ENCODE measurements at places on chromosomes 11 and 22.

DNA sequence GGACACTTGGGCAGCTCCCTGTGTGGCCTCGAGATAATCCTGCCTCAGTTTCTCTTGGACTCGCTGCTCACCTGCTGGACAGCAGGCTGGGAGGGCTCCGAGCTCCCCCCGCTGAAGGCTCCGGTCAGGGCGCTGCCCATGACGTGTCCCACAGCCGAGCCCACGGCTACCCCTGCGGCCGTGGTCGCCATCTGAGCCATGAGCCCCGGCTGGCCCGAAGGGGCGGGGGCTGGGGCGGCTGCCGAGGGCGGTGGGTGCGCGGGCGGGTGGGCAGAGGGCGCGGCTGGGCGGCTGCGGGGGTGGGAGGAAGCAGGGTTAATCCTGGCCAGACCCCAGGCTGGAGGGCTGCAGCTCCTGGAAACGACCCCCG, 484 bp downstream of the CHCHD10 start:
- no peak for DNase-seq

DNA sequence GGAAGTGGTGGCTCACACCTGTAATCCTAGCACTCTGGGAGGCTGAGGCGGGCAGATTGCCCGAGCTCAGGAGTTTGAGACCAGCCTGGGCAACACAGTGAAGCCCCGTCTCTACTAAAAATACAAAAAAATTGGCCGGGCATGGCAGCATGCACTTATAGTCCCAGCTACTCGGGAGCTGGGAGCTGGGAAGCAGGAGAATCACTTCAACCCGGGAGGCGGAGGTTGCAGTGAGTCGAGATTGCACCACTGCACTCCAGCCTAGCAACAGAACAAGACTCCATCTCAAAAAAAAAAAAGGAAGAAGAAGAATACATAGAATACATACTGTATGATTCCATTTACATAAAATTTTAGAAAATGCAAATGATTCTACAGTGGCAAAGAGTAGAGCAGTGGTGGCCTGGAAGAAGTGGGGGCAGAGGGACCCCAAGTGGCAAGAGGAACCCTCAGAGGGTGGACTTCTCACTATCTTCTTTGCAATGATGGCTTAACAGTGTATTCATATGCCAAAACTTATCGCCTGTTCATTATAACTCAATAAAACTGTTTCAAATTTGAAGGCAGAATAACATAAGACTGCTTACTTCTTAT, 22.0 kb downstream of the PACSIN2 start:
- no peak for DNase-seq

- no peak for DNase-seq
These were observed 6.9 kb downstream of the SHISAL1 start for GRCh38 chr22:44305888-44306287.

- DNase-seq, result no peak
These were observed 129.3 kb downstream of the FBXO7 start for GRCh38 chr22:32603651-32604540.

GRCh38 chr11:100438376-100438775, 248.7 kb upstream of the ARHGAP42 start:
- no peak for DNase-seq

- no peak for DNase-seq
These were observed 61.3 kb upstream of the RASD2 start for GRCh38 chr22:35479359-35479758.

DNA sequence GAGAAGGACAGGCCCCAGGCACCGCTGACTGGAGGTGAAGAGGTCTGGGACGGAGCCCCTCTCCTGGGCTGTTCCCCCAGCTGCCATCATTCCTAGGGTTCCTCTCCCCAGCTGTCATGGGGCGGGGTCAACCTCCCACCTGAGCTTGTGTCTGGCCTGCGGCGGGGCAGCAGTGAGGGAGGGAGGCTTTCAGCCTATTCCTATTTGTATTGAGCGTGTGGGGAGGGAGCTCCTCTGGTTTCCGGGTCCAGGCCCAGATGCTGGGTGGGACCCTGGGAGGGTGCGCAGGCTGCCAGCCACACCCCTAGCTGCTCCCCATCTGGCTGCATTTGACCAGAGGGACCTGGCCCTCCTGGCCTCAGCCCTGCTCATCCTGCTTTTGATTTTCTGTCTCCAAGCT, 13.7 kb downstream of the TSPAN4 start:
- DNase-seq, result no peak

DNA sequence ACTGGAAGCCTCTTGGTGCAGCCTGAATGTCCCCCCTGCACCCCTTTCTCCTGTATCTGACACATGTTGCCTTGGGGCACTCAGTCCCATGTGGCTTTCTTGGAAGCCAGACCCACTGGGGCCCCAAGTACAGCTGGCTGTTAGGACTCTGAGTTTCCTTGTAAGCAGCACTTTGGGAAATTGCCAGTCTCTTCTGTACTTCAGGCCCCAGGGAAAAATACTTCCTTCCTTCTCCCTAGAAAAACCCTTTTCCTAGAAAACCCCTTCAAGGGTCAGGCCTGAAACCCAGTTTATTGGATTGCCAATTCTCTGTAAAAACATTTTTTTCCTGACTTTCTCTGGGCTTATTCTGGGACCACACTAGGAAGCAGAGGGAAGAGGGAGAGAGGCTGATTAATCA, 360.3 kb downstream of the TENM4 start:
- DNase-seq, result no peak

DNA sequence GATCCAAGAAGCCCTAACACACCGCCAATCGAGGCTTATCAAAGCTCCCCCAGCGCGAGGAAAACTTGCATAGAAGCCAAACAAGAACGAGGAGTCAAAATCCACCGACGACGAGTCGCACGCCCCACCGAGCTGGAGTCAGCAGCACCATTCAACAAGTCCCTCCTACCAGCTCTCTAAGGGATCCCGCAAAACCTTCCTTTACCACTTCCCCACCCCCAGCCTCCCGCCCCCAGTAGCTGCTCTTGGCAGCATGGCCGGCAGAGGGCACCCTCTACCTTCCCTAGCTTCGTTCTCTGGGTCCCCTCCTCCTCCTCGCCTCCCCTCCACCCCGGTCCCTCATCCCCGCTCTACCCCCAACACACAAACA, 1.4 kb downstream of the BDNF start:
- peak; percentile 73 for DNase-seq

GRCh38 chr11:130168105-130168504, 8.5 kb downstream of the ST14 start:
- DNase-seq, result no peak

- DNase-seq, result no peak
These were observed 1.8 kb upstream of the OR2D2 start for GRCh38 chr11:6894097-6894496.

GRCh38 chr22:35070451-35071093, 4.6 kb downstream of the ISX start:
- no peak for DNase-seq

DNA sequence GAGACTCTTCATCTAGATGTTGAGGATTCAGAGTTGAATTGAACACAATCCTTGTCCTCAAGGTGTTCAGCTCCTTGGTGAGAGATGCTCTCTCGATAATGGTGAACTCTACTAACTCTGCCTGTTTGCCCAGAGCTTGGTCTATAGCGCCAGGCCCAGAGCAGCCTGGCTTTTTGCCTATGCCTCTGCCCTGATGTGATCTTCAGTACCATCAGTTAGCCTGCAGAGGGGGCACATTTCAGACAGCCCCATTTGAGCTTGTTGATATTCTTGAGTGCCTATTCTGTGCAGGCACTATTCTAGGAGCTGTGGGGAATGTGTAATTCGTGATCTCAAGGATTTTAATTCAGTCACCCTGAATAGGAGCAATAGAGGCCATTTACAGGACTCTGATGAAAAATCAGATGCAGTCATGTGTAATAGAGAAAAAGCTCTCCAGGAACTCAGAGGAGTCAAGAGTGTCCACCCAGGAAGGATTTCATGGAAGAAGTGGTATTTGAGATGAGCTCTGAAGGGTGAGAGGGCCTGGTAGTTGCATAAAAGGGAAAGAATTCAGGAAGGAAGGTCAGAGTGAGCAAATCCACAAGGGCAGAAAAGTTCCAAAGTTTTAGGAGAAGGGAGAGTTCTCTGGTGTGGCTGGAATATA, 19.3 kb downstream of the GTPBP1 start:
- DNase-seq, result peak; percentile 57

DNA sequence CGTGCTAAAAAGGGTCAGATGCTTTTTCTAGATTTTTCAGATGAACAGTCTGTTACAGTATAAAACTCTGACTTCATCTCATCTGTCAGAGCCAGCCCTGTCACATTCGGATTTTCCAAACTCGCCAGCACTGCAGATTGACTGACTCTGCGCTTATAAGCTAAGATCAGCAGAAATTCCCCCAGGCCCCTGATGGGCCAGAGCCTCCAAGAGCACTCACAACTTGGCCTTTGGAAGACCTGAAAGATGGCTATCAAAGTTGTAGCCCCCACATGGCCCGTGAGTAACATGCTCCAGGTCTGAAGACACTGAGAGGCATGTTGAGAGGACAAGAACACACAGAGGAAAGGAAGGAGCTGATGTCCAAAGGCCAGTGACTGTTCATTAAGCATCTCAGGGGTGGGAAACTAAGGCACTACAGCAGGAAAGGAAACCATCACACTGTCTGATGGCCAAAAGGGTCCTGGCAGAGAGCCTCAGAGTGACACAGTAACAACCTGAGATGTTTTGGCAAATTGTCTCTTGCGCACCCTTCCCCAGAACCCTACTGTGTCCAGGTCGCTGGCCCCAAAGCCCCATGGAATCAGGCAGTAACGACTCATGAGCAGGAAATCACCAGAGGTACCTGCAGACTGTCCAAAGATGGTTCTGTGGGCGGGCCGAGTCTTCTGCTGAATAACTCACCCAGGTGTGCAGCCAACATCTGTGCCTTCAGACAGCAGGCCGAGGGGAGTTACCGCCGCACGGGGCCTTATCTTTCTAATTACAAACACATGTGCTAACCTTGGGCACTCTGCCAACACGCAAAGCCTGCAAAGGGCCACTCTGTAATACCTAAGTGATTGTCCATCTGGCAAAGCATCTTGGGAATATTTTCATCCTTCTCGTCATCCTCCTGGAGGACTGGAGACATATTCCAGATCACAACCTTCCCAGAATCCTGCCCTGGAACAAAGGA, 23.6 kb downstream of the HIRA start:
- peak; percentile 90 for DNase-seq

DNA sequence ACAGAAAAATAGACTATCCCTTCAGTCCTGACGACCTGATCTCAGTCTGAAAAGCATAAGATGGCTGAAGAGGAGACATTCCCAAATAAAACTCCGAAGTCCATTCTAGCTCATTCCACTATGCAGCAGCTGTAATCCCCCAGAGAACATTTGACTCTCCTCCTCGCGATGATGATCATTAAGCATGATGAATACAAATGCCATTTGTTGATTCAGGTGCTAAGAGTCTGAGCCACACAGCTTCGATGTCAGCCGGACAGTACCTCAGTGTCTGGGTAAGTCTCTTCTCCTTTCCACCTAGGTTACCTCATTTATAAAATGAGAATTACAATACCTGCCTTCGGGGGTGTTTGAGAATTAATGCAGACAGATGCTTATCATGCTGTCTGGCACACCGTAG, 94.8 kb downstream of the TENM4 start:
- no peak for DNase-seq

DNA sequence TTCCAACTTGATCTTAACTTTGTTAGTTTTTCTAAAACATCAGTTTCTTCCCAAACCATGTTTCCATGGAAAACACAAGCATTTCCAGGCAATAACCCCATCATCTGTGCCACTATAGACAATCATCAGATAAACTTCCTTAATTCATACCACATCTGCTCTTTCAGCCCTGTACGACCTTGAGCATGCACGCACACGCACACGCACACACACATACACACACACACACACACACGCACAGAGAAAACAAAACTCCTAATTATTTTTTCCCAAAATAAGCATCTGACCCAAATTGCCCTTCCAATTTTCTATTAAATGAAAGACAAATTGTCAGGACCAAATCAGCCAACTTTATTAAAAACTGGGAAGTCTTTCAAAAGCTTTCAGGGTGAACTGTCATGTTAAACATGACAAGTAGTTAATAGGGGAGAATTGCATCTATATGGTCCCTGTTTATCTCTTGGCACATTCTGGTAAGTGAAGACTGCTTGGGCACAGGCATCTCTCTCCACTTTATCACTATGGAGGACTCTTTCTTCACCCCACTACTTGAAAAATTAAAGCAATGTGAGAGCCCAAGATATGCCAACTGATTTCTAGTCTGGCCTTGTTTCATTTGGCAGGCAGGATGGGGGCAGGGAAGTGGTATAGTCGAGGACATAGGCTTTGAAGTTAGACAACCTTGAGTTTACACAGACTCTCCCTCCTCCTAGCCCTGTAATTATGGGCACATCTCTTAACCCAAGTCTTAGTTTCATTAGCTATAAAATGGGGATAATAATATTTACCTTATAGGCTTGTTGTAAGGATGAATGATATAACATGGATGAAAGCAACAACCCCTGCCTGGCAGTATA, 15.1 kb downstream of the ADM start:
- no peak for DNase-seq

GRCh38 chr11:9868641-9869040, 204.8 kb downstream of the SWAP70 start:
- no peak for DNase-seq

DNA sequence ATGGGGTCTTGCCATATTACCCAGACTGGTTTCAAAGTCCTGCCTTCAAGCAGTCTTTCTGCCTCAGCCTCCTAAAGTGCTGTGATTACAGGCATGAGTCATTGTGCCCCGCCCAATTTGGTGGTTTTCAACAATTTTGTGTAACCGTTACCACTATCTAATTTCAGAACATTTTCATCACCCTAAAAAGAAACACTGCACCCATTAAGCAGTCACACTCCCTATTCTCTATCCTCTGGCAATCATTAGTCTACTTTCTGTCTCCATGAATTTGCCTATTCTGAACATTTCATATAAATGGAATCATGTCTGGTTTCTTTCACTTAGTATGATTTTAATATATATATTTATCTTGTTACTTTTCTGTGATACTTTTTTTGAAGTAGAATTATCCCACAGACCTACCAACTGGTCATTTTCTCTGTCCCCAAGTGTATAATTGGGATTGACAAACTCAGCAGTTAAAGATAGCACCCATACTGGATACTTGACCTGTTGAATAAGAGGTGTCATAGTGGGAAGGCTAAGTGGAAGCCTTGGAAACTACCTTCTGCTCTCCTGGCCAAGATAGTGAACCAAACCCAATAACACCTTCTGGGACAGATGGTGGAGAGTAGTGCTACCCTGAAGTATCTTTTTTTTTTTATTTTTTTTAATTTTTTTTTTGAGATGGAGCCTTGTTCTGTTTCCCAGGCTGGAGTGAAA, 64.8 kb downstream of the STIM1 start:
- DNase-seq, result no peak

GRCh38 chr22:45840483-45840882, 136.5 kb downstream of the WNT7B start:
- DNase-seq, result no peak

Data from BE2C (cell line).